ENCODE measurements at places on chromosomes 5 and 9. TPM values are rescaled to one million over a fixed set of nuclear protein-coding genes. Genes with fewer than 3 reads are reported as not detected.

DNA sequence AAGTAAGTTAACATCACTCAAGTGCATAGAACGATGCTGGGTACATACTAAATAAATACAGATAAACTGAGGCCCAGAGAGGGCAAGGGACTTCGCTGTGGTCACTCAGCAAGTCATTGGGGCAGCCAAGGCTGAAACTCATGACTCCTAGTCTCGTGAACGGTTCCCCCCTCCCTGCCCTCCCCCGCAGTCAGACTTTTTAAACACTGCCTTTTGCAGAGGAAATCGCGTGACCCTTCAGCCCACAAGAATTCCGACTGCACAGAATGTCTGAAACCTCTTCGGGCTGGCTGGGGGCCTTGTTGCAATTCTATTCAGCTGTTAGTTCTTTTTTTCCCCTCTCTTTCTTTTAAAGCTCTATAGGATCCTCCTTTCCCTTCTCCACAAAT lies 28.1 kb downstream of the NEK6 start:
- DNase-seq = no peak

- DNase-seq = no peak
Observed at GRCh38 chr5:171445644-171446516, 26.4 kb downstream of the FGF18 start.

DNA sequence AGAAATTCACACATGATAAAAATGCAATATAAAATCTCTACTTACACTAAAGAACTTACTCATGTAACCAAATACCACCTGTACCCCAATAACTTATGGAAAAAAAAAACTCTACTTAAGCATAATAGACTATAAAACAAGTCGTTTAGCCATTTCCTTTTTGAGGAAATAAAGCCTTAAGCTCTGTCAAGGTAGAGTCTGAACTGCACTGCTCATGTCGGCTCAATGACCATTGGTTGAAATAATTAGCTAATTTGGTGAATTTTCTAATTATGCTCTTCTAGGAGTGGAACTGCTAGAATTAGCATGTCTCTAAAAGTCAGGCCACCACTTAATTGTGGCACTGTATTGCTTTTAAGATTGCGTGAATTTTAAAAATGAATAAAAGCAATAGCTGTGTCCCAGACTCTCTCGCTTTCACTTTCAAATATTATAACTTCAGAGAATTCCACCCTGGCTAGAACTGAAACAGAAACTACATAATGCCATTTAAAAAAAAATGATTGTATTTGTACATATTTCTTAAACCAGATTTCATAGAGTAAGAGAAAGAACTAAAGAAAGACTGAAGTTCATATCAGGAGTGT lies 113.0 kb upstream of the PCA3 start:
- DNase-seq = no peak

DNA sequence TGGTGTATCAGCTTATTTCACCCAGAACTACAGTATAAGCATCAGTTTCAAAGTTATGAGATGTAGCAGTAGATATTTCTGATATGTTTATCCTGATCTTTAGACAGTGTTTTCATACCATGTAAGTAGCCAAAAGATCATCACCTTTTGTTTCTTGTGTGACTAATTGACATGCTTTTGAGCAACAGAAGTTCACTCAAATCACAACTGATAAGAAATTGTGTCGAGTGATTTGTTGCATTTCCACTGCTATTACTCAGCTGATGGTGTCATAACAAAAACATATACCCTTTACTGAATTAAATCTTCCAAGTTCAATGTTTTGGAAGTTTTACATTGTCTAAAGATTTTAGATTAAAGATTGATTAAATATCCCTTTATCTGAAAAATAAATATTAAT lies 324.5 kb downstream of the TUSC1 start:
- no peak for DNase-seq

DNA sequence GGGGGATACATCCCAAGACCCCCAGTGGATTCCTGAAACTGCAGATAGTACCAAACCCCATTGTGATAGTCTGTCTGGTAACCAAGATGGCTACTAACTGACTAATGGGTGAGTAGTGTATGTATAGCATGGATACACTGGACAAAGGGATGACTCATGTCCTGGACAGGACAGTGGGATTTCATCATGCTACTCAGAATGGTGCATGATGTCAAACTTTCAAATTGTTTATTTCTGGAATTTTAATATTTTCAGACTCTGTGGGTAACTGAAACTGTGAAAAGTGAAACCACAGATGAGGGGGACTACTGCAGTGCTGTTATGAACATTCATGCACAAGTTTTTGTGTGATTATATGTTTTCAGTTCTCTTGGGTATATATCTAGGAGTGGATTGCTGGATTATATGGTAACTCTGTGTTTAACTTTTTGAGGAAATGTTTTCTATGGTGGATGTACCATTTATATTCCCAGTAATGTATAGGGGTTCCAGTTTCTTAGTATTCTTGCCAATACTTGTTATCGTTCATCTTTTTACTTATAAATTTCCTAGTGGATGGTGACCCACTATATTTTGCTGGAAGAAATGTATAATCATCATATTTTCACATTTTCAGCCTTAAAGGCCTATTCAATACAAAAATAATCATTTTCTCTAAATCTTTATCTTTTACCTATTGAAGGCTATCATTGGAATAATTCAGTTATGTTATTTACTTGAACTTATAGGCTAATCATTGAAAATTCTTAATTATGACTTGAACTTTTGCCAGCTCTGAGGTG lies 140.9 kb downstream of the NR3C1 start:
- DNase-seq = no peak

- DNase-seq = no peak
Observed at GRCh38 chr9:80954521-80954920, 734.8 kb downstream of the TLE1 start.

DNA sequence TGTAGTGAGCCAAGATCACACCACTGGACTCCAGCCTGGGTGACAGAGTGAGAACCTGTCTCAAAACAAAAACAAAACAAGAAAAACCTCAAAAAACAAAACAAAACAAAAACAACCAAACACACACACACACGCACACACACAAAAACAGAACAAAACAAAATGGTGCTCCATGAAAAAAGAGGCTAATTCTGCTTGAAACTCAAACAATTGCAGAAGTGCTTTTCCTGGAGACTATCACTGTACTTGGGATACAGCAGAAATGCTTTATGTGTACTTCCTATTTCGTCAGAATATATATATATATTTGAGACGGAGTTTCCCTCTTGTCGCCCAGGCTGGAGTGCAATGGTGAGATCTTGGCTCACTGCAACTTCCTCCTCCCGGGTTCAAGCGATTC lies 49.9 kb upstream of the HSPA9 start:
- no peak for DNase-seq

GRCh38 chr5:113634957-113635356 lies 121.5 kb downstream of the YTHDC2 start:
- DNase-seq = no peak

DNA sequence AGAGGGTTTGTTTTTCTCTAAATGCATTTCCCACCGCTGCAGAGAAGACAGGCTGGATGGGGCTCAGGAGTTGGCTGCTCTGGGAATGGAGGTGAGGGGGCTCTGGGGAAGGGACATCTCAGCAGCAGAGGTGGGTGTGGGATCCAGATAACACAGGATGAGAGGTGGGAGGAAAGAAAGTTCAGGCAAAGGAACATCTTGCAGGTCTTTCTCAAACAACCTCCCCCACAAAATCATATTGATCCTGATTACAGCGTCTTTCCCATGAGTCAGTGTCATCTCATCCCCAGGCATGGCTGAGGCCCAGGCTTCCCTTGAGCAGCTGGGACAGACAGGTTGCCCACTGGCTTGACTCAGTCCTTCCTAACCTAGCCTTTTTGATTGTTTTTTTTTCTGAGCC lies 11.3 kb upstream of the ACSL6 start:
- DNase-seq = no peak

Gene PCDHGB5
- total RNA-seq = 0.42 TPM

Gene RPL12
- 1,080 TPM for total RNA-seq

Gene DEPDC1B
- 0.34 TPM for total RNA-seq

Gene INSL4
- total RNA-seq = not detected
